ENCODE measurements at places on chromosomes 3 and 15.

GRCh38 chr3:33825111-33825510 lies 26.7 kb downstream of the PDCD6IP start:
- no peaks in the 10 kb centered on the region for H3K36me3 ChIP-seq
- no peak overlapping the region for H3K4me3 ChIP-seq
- H3K27ac ChIP-seq: no peak overlapping the region
- no peak for DNase-seq
- H3K27me3 ChIP-seq: no peaks in the 10 kb centered on the region

GRCh38 chr15:61871926-61872522 lies 188.2 kb downstream of the VPS13C start:
- no peak overlapping the region for H3K27ac ChIP-seq

DNA sequence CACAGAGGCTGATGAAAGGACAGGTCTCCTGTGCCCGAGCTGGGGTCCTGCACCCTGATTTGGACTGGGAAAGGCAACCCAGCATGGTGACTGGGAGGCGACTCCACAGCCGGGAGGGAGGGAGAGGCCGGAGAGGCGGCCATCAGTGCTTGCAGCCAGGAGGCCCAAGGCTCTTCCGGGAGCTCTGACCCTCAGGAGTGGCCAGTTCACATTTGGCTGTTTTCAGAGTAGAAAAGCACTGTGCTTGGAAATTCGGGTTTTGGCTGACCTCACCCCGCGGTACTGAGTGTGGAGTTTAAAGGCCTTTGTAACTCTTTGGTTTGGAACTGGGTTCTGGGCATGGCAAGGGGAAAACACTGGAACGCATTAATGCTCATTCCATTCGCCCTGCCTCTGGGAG lies 31.9 kb downstream of the SMAD6 start:
- peaks cover 12% of the 10 kb centered on the region for H3K4me1 ChIP-seq
- no peak overlapping the region for H3K4me3 ChIP-seq
- peak overlapping the region; percentile 69 for H3K27ac ChIP-seq
- no peaks in the 10 kb centered on the region for H3K36me3 ChIP-seq

DNA sequence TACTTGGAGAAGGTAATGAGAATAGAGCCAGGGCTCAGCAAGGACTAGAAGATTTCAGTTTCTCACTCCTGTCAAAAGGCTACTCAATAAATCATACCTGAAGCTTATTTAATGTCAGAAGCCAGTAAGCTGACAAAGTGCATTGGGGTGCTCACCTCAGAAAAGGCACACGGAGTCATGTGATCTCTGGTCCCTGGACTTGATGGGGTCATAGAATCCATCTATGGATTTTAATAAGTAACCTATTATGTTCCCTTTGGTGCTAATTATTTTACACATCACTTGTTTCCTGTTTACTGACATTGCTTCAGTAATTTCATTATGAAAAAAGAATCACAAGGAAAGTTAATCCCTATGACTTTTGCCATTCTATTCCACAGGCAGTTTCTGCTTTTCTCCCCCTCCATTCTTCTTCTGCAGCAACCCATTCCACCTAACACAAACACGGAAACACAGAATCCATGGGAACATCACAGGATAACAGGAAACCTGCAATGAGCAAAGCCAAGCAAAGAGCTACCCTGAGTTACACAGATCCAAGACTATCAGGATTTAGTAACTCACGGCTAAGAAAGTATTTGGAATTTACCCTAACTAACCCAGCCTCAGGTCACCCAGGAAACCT lies 159.6 kb downstream of the MEIS2 start:
- H3K27ac ChIP-seq: no peak overlapping the region
- DNase-seq: no peak
- H3K4me1 ChIP-seq: peaks cover 3% of the 10 kb centered on the region

GRCh38 chr3:117536006-117536405 lies 826.4 kb downstream of the TUSC7 start:
- H3K4me3 ChIP-seq: no peak overlapping the region
- H3K36me3 ChIP-seq: no peaks in the 10 kb centered on the region
- H3K27me3 ChIP-seq: no peaks in the 10 kb centered on the region
- no peaks in the 10 kb centered on the region for H3K4me1 ChIP-seq
- no peak for DNase-seq
- no peak overlapping the region for H3K27ac ChIP-seq

- no peak overlapping the region for H3K4me3 ChIP-seq
- no peaks in the 10 kb centered on the region for H3K36me3 ChIP-seq
- H3K27ac ChIP-seq: no peak overlapping the region
- H3K27me3 ChIP-seq: no peaks in the 10 kb centered on the region
Measured at GRCh38 chr3:23438657-23439056, 235.5 kb downstream of the UBE2E2 start.

- H3K4me1 ChIP-seq: no peaks in the 10 kb centered on the region
- no peaks in the 10 kb centered on the region for H3K36me3 ChIP-seq
- no peak overlapping the region for H3K27ac ChIP-seq
Measured at GRCh38 chr15:22227411-22228100, 147.2 kb downstream of the OR4M2 start.

DNA sequence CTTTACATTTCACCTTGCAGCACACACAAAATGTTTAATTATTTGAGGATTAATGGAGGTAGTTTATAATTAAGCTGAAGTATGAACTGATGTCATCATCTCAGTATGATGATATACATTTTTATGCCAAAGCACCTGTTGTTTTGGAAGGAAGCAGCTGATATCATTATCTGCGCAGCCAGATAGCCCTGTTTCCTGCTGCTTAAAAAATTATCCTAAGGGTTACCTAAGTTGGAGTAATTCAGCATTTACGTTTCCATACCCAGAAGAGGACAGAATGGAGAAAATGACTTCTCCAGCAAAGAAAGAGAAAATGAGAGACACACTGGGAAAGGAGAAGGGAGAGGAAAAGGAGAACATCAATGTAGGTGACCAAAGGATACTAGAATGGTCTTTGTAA lies 370.3 kb upstream of the PLSCR5 start:
- no peaks in the 10 kb centered on the region for H3K36me3 ChIP-seq
- no peak for DNase-seq
- H3K4me1 ChIP-seq: no peaks in the 10 kb centered on the region
- no peaks in the 10 kb centered on the region for H3K27me3 ChIP-seq
- no peak overlapping the region for H3K4me3 ChIP-seq

DNA sequence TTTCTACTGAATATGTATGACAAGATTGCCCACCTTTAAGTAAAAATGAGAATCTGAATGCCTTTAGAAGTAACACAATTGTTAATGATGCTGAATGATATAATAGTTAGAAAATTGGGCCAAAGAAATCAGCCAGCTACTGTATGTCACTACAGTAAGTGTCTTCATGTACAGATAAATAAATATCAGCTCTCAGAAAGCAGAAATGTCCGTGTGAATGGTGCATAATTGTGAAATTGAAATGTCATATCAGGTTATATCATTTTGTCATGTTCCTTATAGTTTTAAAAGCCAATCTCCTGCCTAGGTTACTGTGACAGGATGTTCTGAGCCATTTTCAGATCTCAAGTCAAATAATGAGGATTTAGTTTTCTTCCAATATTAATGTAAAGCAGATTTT lies 90.6 kb upstream of the SNTN start:
- no peaks in the 10 kb centered on the region for H3K27me3 ChIP-seq
- DNase-seq: no peak
- H3K27ac ChIP-seq: no peak overlapping the region
- no peaks in the 10 kb centered on the region for H3K36me3 ChIP-seq
- no peaks in the 10 kb centered on the region for H3K4me1 ChIP-seq
- H3K4me3 ChIP-seq: no peak overlapping the region

- H3K36me3 ChIP-seq: no peaks in the 10 kb centered on the region
- H3K27ac ChIP-seq: peak overlapping the region; percentile 78
- H3K4me3 ChIP-seq: peak overlapping the region; percentile 62
- no peak for DNase-seq
- no peaks in the 10 kb centered on the region for H3K4me1 ChIP-seq
Measured at GRCh38 chr15:101276501-101277037, 716 bp downstream of the SELENOS start.

GRCh38 chr15:96158938-96159337 lies 171.6 kb upstream of the NR2F2 start:
- H3K4me3 ChIP-seq: no peak overlapping the region
- DNase-seq: peak; percentile 49
- H3K36me3 ChIP-seq: no peaks in the 10 kb centered on the region
- H3K27me3 ChIP-seq: no peaks in the 10 kb centered on the region
- peak overlapping the region; percentile 73 for H3K27ac ChIP-seq

DNA sequence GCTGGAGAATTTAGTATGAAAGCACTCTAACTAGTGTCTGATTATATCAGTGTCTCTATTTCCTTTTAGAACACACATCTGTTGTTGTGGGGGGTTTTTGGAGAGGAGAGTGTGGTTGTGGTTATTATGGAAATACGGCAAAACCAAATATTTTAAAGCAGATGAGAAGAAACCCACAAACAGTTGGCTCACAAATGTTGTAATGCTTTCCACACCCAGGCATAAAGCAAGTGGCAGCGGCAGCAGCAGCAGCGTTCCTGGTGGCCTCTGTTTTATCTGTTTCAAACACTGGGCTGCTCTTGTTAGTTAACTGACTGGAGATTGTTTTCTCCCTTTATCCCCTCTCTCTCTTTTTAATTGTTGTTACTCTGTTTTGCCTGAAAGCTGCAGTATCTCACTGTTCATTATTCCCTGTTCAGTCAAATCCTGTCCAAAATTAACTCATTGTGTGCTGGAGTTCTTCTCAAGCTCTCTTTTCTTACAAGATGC lies 1045.5 kb upstream of the NR2F2 start:
- no peak for DNase-seq
- H3K4me3 ChIP-seq: no peak overlapping the region
- peak overlapping the region; percentile 81 for H3K27ac ChIP-seq
- no peaks in the 10 kb centered on the region for H3K4me1 ChIP-seq

DNA sequence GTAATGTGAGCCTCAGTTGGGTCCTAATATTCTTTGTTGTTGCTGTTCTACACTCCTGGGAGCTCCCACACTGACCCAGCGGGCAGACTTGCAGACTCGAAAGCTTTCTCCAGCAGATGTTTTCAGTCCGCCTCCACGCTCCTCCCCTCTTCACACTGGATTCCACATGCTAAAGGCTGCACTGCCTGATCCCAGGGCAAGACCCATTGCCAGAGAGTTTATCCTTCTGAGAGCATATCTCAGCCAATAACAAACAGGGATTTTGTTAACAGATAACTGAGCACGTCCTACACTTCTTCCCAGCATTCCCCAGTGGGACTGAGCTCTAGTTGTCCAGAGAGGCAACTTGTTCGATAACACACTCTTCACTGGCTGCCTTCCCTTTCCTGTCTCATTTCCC lies 8.0 kb upstream of the COL6A6 start:
- no peaks in the 10 kb centered on the region for H3K4me1 ChIP-seq
- H3K36me3 ChIP-seq: no peaks in the 10 kb centered on the region
- DNase-seq: peak; percentile 34
- no peak overlapping the region for H3K27ac ChIP-seq

DNA sequence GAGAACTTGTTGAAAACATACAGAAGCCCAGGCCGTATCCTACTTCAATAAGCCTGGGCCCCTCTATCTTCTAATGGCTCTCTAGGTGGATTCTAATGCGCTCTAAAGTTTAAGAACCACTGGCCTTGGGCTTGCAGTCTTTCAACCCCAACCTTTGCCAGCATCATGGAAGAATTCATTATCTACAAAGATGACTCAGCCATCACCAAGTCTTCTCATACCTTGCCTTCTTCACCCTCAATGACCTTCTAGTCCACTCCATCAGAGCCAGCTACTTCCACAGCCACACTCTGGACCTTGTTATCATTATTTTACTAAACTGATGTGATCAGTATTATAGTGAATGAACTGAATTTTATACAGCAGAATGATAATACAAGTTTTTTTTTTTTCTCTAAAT lies 16.9 kb upstream of the TIPARP start:
- no peak overlapping the region for H3K4me3 ChIP-seq
- H3K36me3 ChIP-seq: no peaks in the 10 kb centered on the region

DNA sequence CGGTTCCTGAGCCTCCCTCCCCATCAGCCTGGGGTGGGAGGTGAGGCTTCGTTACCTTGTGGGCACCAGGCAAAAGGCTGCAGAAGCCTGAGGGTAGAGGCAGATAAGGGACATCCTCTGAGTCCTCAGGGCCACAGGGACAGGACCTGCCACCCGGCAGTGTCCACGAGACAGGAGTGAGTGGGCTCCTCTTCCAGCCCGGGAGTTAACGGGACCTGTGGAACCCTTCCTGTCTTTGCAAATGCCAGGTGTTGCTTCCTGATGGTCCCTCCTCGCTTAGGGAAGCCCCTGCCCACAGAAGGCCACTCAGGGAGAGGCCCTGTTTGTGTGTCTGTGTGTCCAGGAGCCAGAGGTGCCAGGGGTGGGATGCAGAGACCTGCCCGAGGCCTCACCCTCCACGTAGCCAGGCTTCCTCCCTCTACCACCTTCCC lies 111.1 kb upstream of the ALDH1A3 start:
- H3K4me3 ChIP-seq: no peak overlapping the region
- no peak for DNase-seq
- H3K4me1 ChIP-seq: no peaks in the 10 kb centered on the region
- no peak overlapping the region for H3K27ac ChIP-seq
- H3K27me3 ChIP-seq: no peaks in the 10 kb centered on the region

DNA sequence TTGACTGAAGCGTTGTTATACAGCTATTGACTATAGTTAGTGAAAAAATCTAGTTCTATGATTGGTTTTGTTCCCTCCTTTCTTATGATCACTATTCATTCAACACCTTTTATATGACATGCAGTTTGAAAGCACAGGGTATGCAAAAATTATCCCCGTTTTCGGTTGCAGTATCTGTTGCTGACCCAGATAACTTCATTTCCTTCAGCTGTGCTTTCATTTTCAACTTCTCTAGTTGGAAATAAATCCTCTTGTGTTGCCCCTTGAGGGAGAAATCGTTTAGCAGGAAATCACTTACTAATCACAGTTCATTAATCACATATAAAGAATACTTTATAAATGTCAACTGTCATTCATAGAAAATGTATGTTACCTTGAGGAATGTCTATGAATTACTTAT lies 55.1 kb downstream of the MBNL1 start:
- peaks cover 25% of the 10 kb centered on the region for H3K4me1 ChIP-seq
- H3K27me3 ChIP-seq: no peaks in the 10 kb centered on the region
- H3K27ac ChIP-seq: peak overlapping the region; percentile 83
- DNase-seq: no peak
- H3K36me3 ChIP-seq: no peaks in the 10 kb centered on the region
- H3K4me3 ChIP-seq: no peak overlapping the region

- no peak overlapping the region for H3K27ac ChIP-seq
- DNase-seq: no peak
- H3K4me3 ChIP-seq: no peak overlapping the region
Measured at GRCh38 chr3:126526668-126527005, 2.7 kb downstream of the CHST13 start.

- no peak within 1 kb of the TSS for H3K27ac ChIP-seq
- H3K36me3 ChIP-seq: no peaks in the 10 kb centered on the region
- peak within 1 kb of the TSS; percentile 26 for H3K4me3 ChIP-seq
- H3K27me3 ChIP-seq: no peaks in the 10 kb centered on the region
- DNase-seq: peak; percentile 22
Measured at GRCh38 chr3:115623044-115623868, at the start of gene GAP43. GAP43 (plus strand) TSS chr3:115623510; CDS start chr3:115623690, 180 bp downstream.

GRCh38 chr15:23629234-23629805 lies 18.3 kb downstream of the MAGEL2 start:
- DNase-seq: no peak
- H3K27ac ChIP-seq: no peak overlapping the region
- H3K36me3 ChIP-seq: no peaks in the 10 kb centered on the region
- H3K27me3 ChIP-seq: no peaks in the 10 kb centered on the region
- no peaks in the 10 kb centered on the region for H3K4me1 ChIP-seq

GRCh38 chr3:57064572-57064971 lies 4.1 kb downstream of the SPATA12 start:
- no peaks in the 10 kb centered on the region for H3K36me3 ChIP-seq
- H3K27ac ChIP-seq: no peak overlapping the region
- DNase-seq: no peak
- no peak overlapping the region for H3K4me3 ChIP-seq
- H3K4me1 ChIP-seq: peaks cover 7% of the 10 kb centered on the region
- H3K27me3 ChIP-seq: no peaks in the 10 kb centered on the region

- no peaks in the 10 kb centered on the region for H3K27me3 ChIP-seq
- H3K36me3 ChIP-seq: no peaks in the 10 kb centered on the region
- H3K4me1 ChIP-seq: no peaks in the 10 kb centered on the region
- DNase-seq: no peak
- no peak overlapping the region for H3K4me3 ChIP-seq
Measured at GRCh38 chr15:48609486-48609885, 36.0 kb downstream of the FBN1 start.

All from uterus (tissue), 4 donors.